ENCODE measurements at places on chromosomes 12 and 14.

DNA sequence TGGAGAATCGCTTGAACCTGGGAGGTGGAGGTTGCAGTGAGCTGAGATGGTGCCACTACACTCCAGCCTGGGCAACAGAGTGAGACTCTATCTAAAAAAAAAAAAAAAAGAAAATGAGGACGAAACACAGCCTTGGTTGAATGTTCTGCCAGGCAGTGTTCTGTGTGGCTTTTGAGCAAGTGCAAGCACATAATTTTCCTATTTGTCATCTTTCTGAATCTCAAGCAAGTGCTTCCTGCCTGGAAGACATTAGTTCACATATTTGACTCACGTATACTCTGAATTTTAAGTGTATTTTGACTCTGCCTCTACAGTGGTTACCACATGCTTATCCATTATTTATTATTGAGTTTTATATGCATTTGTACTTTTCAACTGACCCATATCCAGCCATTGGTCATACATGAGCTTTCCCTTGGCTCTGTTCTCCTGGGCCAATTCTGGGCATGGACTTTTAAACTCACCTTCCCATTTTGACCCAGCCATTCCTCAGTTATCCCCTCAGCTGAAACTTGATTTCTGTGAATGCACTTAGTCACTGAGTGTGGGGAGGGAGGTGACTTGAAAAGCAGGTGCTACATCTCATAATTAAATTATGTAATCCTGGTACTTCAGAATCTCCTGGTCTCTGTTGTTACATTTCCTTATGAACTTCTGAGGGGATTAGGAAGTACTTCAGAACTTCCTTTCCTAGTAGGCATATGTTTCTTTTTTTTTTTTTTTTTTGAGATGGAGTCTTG, 8.1 kb downstream of the OR10G2 start:
- no peak for ATAC-seq

DNA sequence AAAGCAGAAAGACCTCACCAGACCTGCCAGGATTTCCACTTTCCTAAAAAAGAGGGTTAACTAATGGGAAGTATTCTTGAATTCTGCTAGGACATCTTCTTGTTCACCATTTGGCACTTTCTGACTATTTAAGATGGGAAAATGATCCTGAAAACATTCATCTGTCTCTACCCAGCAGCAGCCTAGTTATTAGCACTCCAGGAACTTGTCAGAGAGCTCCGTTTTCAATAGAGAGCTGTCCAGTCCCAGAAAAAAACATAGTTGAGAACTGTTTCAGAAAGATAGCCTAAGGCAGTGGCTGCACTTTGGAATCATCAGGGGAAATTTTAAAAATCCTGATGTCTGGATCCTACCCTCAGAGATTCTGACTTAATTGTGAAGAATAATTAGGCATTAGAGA, 22.1 kb upstream of the CEP83 start:
- no peak for ATAC-seq

DNA sequence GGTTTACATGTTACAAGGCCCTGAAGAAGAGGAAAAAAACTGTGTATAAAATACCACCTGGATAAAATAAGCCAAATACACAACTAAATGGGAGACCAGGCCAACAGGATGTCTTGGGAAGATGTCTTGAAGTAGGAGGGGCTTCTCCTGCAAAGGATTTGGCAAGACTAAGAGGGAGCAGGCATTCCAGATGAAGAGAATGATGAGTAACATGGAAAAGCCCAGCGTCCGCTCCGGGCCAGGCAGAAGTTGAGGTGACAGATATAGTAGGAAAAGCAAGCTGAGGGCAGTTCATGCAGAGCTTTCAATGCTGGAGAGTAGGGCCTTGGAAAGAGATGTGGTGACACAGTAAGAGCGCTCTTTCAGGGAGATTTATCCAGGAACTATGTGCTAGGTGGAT, 16.1 kb upstream of the EIF4B start:
- ATAC-seq, result no peak

- ATAC-seq, result no peak
These were observed 974.2 kb upstream of the TMEM132C start for GRCh38 chr12:127292736-127293135.

GRCh38 chr12:105335856-105336255, 5.4 kb downstream of the C12orf75 start:
- no peak for ATAC-seq

- ATAC-seq, result no peak
These were observed 82.1 kb upstream of the TRAF3 start for GRCh38 chr14:102695167-102695555.

DNA sequence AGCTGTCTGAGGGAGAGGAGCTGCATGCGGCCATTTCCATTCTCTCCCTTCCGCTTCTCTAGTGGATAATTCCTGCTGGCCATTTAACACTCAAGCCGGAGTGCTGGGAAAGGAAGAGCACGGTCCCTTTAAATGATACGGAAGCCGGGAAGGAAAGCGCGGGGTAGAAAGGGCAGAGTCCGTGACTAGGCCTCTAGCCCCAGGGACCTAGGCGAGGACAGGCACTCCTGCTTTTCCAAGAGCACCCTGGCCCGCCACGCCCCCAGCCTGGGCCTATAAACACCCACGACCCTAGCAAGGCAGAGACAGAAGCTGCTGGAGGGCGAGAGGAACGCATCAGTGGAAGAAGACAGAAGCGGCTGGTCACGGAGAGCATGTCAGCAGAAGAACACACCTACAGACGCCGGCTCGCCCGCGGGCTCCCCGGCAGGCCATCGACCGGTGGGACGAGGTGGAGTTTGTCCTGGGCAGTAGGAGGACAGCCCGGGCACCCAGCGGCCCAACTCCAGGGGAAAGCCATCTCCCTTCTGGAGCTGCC, 1206.6 kb upstream of the TMEM132C start:
- no peak for ATAC-seq

DNA sequence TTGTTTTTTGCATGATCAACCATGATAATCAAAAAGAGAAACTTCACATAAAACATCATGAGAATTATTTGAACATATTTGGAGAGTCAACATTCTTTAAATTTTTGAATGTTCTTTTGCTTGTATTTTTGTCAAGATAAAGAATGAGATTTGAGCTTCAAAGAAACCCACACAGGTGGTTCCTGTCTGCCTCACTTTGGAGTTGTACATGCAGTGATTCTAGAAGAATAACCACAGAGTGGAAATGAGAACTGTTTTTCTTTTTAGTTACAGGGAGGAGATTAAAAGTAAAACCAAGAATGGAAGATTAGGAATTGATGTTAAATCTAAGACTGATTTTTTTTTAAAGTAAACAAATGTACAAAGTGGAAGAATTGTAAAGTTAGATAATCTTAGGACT, 2.3 kb upstream of the ZNF705A start:
- ATAC-seq, result no peak

DNA sequence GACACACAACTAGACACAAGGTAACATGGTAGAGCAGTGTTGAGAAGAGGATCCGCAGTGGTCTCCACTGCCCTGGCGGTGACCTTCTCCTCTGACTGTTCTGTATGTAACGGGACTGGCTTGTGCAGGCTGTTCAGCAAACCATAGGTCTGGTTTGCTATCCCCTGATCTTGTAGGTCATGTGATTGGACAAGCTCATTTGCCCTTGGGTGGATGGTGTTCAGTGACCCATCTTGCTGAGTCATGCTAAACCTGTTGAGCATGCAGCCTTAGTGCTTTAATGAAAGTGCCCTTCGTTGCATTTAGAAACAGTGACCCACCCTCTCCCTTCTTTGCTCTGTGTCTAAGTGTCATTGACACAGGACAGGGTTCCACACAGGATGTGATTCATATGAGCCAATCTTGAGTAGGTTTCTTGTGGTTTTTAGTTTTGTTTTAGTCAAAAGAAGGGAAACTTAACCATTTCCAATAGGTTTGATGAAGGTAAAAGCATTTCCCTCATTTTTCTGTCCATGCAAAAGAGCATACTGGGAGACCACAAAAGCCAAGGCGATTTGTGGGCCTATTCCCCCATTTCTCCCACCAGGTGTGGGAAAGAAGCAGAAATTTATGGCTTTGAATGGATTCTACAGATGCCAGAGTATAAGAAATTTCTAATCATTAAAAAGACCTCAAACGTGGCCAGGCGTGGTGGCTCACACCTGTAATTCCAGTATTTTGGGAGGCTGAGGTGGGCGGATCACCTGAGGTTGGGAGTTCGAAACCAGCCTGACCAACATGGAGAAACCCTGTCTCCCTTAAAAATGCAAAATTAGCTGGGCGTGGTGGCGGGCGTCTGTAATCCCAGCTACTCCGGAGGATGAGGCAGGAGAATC, 32.6 kb upstream of the HIF1A start:
- ATAC-seq, result peak; percentile 83

- no peak for ATAC-seq
These were observed 83.6 kb upstream of the HECTD1 start for GRCh38 chr14:31291210-31291609.

DNA sequence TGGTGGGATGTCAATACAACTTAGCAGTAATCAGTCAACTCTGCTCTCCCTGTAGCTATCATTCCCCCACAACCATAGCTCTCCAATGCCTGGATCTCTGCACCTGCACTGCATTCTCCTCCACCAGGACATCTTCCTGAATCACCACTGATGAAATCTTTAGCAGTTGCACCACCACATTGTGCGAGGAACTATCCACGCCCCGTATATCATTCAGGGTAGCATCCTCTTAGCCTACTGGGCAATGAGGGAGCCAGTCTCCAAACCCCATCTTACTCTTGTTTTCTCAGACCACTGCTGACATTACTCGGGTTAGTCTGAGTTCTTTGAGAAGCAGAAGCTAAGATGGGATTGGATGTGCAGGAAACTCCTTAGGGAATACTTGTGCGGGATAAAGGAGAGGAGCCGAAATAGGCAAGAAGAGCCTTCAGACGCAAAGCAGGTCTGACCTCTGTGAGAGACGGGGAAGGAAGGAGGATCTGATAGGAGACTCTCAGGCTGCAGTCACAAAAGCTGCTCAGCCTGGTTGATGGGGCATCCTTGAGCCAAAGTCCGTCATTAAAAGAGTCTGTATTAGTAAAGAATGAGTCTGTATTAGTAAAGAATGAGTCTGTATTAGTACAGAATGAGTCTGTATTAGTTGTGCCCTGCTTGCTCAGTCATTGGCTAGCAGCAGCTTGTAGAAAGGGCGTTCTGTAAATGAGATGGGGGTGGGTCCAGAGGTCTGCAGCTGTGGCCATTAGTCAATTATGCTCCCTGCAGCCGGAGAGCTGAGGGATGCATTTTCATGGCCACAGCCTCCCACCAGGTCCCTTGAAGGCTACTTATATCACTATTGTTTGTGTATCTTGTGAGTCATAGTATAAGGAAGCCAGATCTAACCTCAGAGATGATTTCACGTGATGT, 49.6 kb upstream of the RASSF3 start:
- ATAC-seq, result peak; percentile 52

DNA sequence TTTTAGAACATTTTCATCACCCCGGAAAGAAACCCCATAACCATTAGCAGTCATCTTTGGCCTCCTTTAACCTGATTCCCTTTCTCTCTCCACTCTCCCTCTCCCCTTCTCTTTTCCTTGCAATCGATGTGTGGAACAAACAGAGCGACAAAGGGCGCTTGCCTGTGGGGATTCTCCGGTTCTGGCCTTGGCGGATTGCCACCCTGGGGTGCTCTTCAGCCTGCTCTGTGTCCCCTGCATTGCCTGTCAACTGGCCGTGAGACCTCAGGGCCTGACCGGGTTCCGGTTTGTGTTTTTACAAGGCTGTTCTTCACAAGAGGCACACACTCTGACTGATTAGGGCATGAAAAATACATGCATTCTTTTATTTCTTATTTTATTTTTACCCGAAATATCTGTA, 27.8 kb downstream of the LRTM2 start:
- no peak for ATAC-seq

DNA sequence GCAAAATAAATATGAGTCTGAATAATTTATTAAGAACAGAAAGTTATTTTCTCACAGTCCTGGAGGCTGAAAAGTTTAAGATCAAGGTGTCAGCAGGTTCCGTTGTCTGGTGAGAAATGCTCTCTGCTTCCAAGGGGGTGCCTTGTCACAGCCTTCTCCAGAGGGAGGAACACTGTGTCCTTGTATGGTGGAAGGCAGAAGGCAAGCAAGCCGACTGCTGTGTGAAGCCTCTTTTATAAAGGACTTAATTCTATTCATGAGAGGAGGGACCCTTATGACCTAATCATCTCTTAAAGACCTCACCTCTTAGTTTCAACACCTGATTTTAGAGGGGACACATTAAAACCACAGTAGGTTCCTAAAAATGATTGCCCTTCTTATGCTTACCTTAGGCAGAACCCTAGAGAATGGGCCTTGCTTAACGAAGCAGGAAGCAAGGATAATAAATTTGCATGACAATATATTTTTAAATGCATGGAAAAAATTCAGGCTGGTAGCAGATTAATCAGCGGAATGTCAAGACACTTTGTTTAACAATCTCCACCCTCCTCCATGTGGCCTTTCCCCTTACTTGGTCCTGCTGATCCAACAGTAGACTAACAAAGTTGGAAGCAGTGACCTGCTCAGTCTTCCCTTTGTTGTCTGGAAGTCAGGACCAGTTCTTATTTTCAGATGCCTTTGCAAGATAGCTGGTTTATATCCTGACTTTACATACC, 154.9 kb downstream of the DYRK2 start:
- ATAC-seq, result no peak

DNA sequence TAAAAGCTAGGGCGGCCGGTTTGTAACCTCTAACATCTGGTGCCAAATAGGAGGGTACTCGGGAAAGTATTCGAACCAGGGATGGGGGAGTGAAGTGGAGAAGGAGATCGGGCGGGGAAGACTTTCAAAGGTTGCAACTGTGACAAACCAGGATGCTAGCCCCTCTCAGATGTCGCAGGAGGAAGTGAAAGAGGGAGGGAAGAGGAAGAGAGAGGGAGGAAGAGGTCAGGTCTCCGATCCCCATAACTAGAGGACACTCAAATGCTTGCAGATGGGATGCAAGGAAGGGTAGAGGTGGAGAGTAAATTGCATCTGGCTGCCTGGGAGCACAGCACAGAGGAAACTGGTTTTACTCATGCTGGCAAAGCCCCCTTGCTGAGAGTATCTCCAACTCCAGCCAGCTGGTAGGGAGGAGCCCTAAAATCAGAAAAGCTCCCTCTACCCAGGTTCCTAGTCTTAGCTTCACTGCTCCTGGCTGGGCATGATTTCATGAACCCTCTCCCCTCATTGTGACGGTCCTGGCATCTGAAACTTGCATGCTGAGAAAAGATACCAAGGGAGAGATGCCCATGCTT, 696.7 kb upstream of the TBX3 start:
- no peak for ATAC-seq

DNA sequence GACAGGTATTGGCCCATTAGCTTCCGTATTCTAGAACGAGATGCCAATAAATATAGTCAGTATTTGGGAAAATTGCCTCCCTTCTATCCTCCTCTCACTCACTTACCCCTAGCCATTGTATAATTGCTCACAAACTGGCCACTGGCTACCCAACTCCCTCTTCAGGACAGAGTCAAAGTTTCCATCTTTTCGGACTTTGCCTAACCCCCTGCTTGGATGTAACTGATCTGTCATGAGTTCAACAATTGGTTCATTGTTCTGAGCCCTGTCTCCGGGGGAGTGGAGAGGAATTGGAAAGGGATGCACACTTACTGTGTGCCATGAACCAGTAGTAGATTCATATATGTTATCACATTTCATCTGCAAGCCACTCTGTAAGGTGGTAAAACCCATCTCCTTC, 12.2 kb downstream of the MYRFL start:
- ATAC-seq, result no peak

Measured in activated T-helper 17 cell treated with anti-CD3 and anti-CD28 coated beads, Interleukin-2, amount 50 U/mL, for 72 hours (primary cell).